ENCODE measurements at places on chromosomes 16 and 17.

- DNase-seq, result no peak
Measured at GRCh38 chr16:88739139-88739976, 33.1 kb downstream of the CTU2 start.

DNA sequence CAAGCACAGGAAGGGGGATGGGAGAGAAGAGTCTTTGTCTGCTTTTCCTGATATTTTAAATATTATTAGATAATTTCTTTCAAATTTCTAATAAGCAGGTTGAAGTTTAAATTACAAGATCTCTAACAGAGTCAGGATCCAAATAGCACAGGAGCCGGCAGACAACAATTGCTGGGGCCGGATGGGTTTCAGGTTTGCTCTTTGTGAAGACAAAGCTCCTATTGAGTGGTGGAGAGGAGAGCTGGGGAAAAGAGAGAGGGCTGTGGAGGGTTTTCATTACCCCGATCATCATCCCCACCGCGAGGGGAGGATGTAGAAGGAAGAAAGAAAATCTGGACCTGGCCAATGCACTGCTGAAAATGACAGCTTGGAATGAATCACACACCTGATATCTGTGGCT, 197.3 kb downstream of the SOX9 start:
- DNase-seq, result no peak

DNA sequence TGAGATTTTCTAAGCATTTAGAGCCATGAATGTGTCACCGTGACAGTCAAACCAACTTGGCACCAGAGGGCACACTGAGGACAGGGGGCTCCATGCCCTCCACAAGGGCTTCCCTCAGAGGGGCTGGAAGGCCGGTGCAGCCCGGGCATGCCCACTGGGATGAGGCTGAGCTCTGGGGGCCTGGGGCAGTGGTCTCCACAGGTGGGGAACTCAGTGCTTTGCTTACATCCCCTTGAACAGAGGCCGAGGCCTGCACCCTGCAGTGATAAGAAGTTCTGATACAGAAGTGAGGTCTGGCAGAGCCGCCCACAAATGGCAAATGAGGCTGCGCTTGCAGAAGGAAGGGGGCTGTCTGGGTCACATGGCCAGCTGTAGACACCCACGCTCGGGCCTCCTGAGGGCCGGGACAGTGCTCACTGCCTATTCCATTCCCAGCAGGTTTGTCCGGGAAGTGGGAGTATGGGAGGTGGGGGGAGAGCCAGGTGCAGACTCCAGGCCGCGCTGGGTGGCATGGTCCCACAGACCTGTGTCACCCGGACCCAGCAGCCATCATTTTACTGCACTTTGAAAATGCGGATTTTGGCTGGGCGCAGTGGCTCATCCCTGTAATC, 116.8 kb upstream of the CREBBP start:
- no peak for DNase-seq

GRCh38 chr17:20920095-20920814, 122.6 kb downstream of the USP22 start:
- DNase-seq, result no peak

DNA sequence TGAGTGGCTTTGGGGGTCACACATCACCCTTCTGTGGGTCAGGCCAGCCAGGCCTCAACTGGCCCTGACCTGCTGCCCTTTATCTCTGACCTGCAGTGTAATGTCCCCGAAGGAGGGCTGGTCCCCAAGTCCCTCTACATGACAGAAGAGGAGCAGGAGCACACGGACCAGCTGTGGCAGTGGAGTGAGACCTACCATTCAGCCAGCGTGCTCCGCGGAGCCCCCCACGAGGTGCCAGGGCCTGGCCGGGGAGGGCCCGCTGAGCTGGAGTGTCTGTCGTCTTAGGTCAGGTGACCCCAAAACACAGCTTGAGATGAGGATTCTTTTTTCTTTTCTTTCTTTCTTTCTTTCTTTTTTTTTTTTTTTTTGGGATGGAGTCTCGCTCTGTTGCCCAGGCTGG, 26.5 kb downstream of the NAGPA start:
- DNase-seq, result no peak

DNA sequence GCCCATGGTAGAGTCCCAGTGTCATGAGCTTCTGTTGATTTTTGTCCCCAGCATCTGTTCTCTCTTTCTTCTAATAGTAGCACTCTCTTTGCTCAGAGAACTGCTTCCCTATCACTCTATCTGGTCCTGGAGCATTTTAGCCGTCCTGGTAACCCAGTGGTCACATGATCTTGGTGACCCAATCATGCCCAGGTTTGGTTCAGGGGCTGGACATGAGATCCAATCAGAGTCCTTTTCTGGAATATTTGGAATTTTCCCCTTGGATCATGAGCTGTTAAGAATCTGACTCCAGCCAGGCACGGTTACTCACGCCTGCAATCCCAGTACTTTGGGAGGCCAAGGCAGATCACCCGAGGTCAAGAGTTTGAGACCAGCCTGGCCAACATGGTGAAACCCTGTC, 197.0 kb downstream of the RAB11FIP4 start:
- no peak for DNase-seq

DNA sequence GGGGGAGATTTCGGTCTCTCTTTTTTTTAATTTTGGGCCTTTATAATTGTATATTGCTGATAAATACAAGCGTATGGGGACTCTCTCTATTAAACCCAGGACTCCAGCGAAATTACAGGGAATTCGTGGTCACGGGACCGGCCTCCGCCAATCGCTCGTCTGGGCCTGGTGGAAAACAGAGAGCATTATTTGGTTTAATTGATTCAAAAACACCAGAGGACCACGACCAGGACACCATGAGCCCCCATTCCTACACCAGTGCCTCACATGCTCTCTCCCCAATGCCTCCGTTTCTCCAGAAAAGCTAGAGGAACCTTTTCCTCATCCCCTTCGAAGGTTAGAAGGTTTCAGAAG, at the start of gene HOXB2:
Gene HOXB2, minus strand, starts transcription at position 88 of the 354 bp plus-strand sequence. CDS start 198 bp downstream, outside the sequence.
- no peak for DNase-seq

DNA sequence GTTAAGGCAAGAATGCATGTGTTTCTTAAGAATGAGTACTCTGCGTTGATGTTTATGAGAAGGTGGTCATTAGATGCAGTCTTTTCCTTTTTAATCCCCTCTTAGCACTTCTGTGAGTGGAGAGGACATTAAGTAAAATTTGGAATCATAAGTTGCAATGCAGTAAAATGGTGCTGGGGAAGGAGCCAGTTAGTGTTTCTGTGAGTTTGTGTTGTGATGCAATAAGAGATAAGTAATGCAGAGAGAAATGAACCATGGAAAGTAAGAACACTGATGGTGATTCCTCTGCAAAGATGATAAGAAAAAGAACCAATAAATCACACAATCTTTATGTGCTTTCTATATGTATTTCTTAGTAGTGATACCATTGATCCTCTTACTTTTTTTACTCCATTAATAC, 20.0 kb downstream of the ABHD15 start:
- DNase-seq, result no peak
